ENCODE measurements at places on chromosomes 2 and 18.

DNA sequence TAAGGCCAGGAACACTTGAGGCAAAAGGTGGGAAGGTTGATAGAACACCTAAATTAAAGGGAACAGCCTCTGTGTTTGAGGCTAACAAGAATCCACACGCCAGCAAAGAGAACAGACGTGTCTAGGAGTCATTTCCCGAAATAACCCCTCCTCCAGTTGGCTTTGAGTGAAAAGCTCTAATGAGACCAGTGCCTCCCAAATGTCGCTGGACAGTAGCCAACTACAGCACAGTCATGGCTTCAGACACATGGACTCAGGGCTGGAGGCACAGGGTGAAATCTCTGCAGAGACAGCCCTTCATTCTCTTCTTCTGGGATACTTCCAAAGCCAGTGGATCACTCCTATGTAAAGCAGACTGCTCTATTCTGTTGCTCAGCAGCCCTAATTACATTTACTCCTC is 49.6 kb downstream of the SOWAHC start:
- no peak for DNase-seq

GRCh38 chr2:5057891-5058351 is 634.3 kb upstream of the SOX11 start:
- no peak for DNase-seq

DNA sequence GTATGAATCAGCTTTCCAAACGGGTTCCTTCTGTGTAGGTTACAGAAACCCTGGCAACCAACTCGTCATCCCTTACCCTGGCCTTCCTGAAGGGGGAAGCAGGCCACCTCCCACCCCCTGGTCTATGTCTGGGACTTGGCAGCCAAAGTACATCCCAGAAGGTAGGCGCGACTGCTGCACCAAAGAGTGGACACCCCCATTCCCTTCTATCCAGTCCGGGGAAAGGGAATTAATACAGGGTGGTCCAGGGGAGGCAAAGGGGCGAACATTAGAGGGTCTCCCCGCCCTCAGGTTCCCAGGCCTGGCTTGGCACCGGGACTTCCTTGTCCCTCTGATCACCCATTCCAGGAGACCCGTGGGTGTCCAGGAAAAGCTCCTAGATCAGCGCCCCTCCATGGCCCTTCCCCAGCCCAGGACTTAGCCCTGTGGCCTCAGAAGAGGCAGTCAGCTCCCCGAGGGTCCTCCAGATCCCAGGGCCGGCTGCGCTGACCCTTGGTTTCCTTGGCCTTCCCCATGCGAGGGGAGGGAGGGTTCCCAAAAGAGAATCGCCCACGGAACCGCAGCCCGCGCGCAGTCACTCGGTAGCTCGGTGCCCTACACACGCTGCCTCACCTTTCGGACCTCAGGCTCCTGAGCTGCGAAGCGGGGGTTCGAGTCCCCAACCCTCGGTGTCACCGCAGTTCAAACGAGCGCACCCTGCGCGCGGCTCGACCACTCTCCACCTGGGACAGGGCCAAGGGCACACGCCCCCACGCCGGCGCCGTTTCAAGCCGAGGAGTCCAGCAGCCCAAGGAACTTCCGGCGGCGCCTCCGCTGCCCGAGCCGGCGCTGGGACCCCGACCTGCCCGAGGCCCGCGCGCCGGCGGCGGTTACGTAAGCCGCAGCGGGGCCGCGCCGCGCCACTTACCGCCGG is at the start of gene PER2:
Gene PER2, minus strand, starts transcription at position 874 of the 913 bp plus-strand sequence. CDS start 10,674 bp downstream, outside the sequence.
- DNase-seq, result peak; percentile 50

DNA sequence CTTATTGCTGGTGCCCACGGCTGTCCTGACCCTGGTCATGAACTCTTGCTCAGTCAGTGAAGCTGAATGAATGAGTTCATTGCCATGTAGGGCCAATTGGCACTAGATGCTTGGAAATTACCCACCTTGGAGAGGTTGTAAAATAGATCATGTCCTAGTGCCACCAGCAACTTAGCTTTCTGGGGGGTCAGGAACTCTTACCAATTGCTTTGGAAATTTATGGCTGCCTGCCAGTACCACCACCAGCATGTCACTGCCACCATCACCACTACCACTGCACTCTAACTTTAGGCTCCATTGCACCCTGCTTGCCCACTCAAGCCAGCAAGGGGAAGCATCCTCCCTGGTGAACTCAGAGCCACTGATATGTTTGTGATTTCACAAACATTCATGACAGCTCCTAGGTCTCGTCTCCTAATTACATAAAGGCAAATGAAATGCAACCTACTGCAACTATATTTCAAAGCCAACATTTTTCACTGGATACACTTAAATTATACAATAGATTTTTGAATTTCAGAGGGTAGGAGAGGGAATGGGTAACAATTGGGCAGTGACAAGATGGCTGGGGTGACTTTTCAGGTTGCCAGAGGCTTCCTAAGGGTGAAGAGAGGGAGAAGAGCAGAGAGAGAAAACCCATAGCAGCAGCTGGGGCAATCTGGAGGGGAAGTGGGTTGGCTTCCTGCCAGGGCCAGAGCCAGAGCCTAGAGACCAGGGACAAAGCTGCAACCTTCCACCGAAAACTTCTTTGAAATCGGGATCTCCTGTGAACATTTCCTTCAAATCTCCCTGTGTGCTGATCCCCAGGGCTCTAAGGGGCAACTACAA is 3.5 kb upstream of the EMILIN1 start:
- DNase-seq, result peak; percentile 65

DNA sequence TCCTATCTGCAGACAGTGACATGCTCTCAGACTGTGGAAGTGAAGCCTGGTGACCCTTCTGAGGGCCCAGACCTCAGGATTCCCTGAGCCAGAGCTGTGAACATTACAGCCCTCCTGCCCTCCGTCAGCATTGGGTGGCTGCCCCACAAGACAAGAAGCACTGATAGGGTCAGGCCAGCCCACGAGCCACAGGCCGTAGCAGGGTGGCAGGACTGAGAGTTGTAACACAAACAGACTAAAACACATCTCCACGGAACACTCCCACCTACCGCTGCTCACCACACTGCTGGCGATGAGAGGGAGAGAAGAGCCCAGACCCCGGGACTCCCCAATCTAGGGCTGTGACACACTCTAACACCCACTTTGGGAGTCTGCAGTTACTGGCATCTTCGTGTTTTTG is 264.8 kb upstream of the FSIP2 start:
- no peak for DNase-seq

- DNase-seq, result no peak
Measured at GRCh38 chr2:106189325-106189724, 4.8 kb downstream of the UXS1 start.

All from CD4-positive, alpha-beta T cell treated with Interleukin-17A for 1 hour (primary cell).